NCI-H187 (cell line): ENCODE measurements at places on chromosomes 6 and 20.

GRCh38 chr20:15835811-15836210 lies 737.4 kb downstream of the KIF16B start:
- DNase-seq = no peak

DNA sequence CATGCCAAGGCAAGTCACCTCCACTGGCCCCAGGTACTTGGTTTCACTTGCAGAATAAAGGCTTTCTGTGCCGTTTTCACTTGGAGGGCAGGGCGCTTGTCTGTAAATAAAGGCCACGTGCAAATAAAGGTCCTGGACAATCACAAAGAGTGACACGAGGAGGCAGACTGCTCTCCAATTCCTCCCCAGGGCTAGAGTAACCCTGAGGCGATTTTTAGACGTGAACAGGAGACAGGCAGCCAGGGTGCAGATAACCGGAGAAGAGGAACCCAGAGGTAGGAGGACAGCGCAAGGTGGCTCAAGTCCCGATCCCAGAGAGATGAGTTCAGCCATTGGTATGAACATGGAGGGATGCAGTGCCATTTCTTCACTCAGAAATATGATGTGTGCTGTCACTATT lies 327.4 kb downstream of the KIF16B start:
- DNase-seq = no peak

- DNase-seq = no peak
Measured at GRCh38 chr6:23732521-23732920, 393.5 kb upstream of the NRSN1 start.

GRCh38 chr6:125943528-125944433 lies 12.8 kb upstream of the HINT3 start:
- DNase-seq = no peak

DNA sequence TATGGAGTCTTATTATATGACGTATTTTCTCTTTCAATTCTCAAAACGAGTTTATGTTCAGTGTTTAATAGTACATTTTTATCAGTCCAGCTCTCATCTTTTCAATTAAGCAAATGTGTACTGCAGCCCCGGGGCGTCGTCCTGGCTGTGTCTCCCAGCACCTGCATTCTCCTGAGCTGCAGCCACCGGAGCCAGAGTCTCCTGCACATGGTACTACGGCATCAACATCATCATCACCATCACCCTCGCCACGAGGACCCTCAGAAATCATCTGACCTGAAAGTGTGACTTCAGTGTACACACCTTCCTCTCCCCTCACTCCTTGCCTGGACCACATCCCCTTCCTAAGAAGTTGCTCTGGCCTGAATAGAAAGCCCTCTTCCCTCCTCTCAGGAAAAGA lies 267.7 kb upstream of the ARID1B start:
- no peak for DNase-seq

GRCh38 chr6:136859430-136859829 lies 37.0 kb downstream of the PEX7 start:
- DNase-seq = no peak

DNA sequence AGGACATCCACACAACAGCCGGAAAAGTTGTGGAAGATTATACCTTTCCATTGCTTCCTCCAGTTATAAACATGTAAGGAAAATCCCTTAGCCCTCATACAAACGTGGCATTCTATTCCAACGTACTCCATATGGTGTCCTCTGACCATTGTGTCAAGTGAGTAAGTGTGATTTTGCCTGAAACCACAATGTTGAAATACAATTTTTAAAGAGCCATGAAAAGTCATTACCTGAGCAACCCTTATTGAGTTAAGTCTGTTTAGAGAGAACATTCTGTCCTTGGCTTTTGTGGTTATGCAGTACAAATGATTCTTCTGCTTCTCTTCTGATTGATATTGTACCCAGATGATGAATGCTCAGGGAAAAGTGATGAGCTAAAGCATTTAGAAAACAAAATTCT lies 530.1 kb downstream of the HAO1 start:
- DNase-seq = no peak
